ENCODE measurements at places on chromosomes 4 and X.

- DNase-seq, result no peak
Measured at GRCh38 chr4:152211936-152212653, 323.8 kb downstream of the FBXW7 start.

DNA sequence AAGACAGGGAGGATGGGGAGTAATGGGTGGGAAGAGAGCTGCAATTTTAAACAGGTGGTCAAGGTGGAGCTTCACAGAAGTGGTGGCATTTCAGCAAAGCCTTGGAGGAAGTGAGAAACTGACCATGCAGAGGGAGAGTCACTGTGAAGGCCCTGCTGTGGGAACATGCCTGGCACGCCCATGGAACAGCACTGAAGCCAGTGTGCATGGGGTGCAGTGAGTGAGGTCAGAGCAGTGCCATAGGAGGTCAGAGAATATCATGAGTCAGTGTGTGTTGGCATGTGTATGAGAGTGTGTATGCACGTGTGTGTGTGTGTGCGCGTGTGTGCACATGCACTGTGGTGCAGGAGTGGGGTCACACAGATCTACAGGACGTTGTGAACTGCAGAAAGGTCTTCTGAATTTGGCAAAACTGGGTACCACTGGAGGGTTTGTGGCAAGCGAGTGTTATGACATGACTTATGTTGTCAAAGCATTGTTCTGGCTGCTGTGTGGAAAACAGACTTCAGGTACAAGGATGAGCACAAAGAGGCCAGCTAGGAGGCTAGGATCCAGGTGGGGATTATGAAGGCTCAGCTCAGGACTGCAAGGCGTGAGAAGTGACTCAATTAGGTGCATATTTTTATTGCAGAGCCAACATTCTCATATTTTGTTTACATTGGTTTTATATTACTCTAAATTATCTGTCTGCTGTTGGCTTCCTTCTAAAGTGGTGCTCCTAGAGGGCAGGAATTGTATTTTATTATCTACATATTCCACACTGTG, 34.0 kb downstream of the ZNF827 start:
- DNase-seq, result no peak

GRCh38 chr4:7420661-7421040, 14.1 kb downstream of the PSAPL1 start:
- no peak for DNase-seq

DNA sequence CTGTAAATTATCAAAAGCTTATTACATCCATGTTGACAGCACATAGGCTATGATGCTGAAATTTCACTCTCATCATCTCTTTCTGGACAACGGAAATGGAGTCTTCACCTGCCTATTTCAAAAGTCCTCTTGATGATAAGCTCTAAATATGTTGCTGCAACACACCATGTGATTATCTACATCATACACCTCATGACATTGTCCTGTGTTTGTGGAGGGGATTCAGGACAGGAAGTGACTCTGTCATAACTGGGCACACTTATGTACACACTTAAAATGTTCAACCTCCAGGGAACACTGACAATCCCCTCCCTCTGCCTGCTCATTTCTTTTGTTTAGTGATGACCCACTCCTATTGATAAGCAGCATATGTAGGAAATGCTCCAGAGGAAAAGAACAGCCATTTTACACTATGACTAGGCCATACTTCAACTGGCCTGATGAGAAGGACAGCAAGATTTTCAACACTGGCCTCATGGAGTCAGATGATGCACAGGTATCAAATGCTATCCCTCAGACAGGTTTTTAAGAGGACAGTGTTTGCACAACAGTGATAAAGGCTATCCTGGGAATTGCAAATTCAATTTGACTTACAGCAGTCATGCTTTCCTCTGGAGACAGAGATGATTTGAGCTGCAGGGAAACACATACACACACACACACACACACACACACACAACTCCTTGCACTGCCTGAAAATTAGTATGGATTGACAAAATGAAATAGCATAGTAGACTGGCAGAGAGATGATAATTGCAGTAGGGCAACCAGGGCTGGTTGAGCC, 163.3 kb upstream of the RASGEF1B start:
- no peak for DNase-seq

DNA sequence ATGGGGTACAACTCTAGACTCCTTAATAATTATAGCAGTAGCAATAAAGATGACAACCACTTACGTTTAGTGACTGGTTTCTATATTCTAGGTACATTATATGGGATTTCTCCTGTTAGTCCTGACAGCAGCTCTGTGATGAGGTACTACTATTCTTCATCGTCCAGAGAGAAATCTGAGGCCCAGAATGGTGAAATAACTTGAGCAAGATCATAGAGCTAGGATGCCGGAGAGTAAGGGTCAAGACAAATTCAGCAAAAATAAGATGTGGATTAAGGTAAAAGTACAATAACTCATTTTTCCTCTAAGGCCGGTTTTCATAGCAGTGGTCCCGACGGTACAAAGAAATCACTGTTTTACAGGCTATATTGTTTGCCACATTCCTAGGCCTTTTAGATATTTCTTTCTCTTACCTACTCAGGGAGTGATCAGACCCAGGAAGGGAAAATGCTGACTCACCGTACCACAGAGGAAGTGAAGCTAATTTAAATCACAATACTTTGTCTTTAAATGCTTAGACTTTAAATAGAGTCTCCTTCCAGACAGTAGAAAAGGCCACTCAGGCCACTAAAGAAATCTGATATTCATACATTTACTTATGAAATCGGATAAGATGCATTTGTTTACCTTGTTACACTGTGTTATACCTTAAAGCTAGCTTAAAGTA, 2023.0 kb upstream of the AGA start:
- DNase-seq, result no peak

GRCh38 chrX:8404926-8405325, 59.7 kb upstream of the VCX3B start:
- DNase-seq, result no peak

GRCh38 chrX:444305-444704, 57.6 kb upstream of the PPP2R3B start:
- no peak for DNase-seq

Data from BJ (cell line).